ENCODE measurements at places on chromosomes 5 and 9.

DNA sequence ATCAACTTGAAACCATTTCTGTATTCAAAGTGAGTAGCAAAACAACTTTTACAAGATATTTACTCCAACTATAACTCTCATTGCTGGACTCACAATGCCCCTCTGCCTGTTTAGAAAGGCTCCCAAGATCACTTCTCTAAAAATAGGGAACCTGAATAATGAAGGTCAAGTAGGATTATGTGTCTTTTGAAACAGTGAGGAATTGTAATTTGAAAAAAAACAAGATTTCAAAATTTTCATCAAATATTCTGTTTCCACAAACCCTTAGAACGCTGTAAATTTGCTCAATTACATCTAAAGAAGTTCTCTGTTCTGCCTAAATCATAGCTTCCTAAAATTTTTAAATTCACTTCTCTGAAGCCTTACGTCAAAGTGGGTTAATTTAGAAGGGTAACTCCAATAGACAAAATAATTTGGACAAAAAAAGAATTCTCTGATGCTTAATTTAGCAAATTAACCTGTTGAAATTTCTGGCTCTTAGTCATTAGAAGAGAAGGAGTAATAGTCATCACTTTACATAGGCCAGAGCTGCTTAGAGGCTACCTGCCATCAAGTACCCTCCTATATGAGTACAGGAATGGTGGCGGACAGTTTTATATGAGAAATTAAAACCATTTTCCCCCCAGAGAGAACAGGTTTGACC is 4.0 kb downstream of the ELL2 start:
- DNase-seq: peak; percentile 47

GRCh38 chr5:72185496-72186329 is 78.4 kb downstream of the MAP1B start:
- DNase-seq: no peak

DNA sequence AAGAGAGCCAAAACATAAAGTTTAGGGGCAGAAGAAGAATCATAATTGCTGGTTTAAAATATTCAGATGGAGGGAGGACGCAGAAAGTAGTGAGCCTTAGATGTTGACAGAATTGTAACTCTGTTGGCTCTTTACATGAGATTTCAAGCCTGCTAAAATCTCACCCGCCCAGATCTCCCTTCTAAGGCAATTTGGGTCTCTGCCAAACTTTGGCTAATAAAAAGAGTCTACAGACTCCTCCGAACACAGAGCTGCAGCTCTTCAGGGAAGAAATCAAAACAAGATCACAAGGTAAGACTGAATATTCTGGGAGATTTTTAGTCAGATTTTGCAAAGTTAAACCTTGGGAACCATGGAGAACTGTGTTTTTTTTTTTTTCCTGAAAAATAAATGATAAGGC is at the start of gene IL33:
TSS of gene IL33 (plus strand) at position 246 of the 400 bp plus-strand sequence. CDS start 25,888 bp downstream, outside the sequence.
- DNase-seq: no peak

GRCh38 chr5:145161391-145161790 is 673.8 kb downstream of the PRELID2 start:
- no peak for DNase-seq
